B cell (primary cell): ENCODE measurements at places on chromosomes 5 and 9. TPM values are rescaled to one million over a fixed set of nuclear protein-coding genes. Genes with fewer than 3 reads are reported as not detected.

KIF3A gene
- polyA plus RNA-seq = 1.3 and 1.5 TPM in 2 replicates

ZSWIM6 gene
- polyA plus RNA-seq = 7.3 and 7.9 TPM in 2 replicates

GABBR2 gene
- polyA plus RNA-seq = 0.03 TPM in 1 of 2 replicates, not detected in the other

PFN3 gene
- polyA plus RNA-seq = not detected in 2 replicates

TTC16 gene
- 0.25 and 0.33 TPM in 2 replicates for polyA plus RNA-seq

TLX3 gene
- polyA plus RNA-seq = not detected in 2 replicates

RGS7BP gene
- not detected in 2 replicates for polyA plus RNA-seq

GPR107 gene
- 10.4 and 13.4 TPM in 2 replicates for polyA plus RNA-seq

SCGB3A2 gene
- polyA plus RNA-seq = not detected in 2 replicates

PAM gene
- polyA plus RNA-seq = 1.00 and 1.6 TPM in 2 replicates

RETREG1 gene
- 5.1 and 8.7 TPM in 2 replicates for polyA plus RNA-seq

DIAPH1 gene
- 59.7 and 61.5 TPM in 2 replicates for polyA plus RNA-seq

HRCT1 gene
- polyA plus RNA-seq = not detected in 2 replicates

ZNF484 gene
- 2.2 and 2.7 TPM in 2 replicates for polyA plus RNA-seq

CARD9 gene
- 1.1 and 1.6 TPM in 2 replicates for polyA plus RNA-seq

CREB3 gene
- polyA plus RNA-seq = 12.3 and 14.2 TPM in 2 replicates

PCDHGA4 gene
- 0.09 and 0.13 TPM in 2 replicates for polyA plus RNA-seq

OTP gene
- 0.03 TPM in 1 of 2 replicates, not detected in the other for polyA plus RNA-seq

KLHL3 gene
- polyA plus RNA-seq = 3.3 and 5.0 TPM in 2 replicates

THBS4 gene
- polyA plus RNA-seq = 0.43 and 0.49 TPM in 2 replicates

SPATA31E1 gene
- not detected in 2 replicates for polyA plus RNA-seq

DOCK2 gene
- 105 and 112 TPM in 2 replicates for polyA plus RNA-seq

SLC6A7 gene
- polyA plus RNA-seq = not detected in 2 replicates

DAPK1 gene
- polyA plus RNA-seq = 1.6 and 1.7 TPM in 2 replicates

DHX29 gene
- 3.9 TPM in 2 replicates for polyA plus RNA-seq

ZNF354C gene
- 2.2 and 2.3 TPM in 2 replicates for polyA plus RNA-seq

CFAP77 gene
- polyA plus RNA-seq = not detected in 2 replicates

CDKN2A gene
- polyA plus RNA-seq = 5.6 and 6.4 TPM in 2 replicates

BAAT gene
- 0.07 TPM in 1 of 2 replicates, not detected in the other for polyA plus RNA-seq

TMEM174 gene
- polyA plus RNA-seq = not detected in 2 replicates

RNF183 gene
- 0.04 and 0.58 TPM in 2 replicates for polyA plus RNA-seq

ASS1 gene
- polyA plus RNA-seq = 0.30 and 0.49 TPM in 2 replicates

VPS13A gene
- polyA plus RNA-seq = 6.5 and 12.7 TPM in 2 replicates

PDE6A gene
- not detected in 2 replicates for polyA plus RNA-seq

PAX5 gene
- 183 and 196 TPM in 2 replicates for polyA plus RNA-seq

ACOT12 gene
- 0.06 TPM in 1 of 2 replicates, not detected in the other for polyA plus RNA-seq

OBP2B gene
- polyA plus RNA-seq = not detected in 2 replicates

EIF4E1B gene
- not detected in 2 replicates for polyA plus RNA-seq

PNPLA7 gene
- polyA plus RNA-seq = 29.9 and 30.8 TPM in 2 replicates

PCDHA1 gene
- not detected in 2 replicates for polyA plus RNA-seq

FCHSD1 gene
- 193 and 247 TPM in 2 replicates for polyA plus RNA-seq

EGFLAM gene
- polyA plus RNA-seq = not detected in 2 replicates
